ENCODE measurements at places on chromosomes 1 and 21. TPM values are rescaled to one million over a fixed set of nuclear protein-coding genes. Genes with fewer than 3 reads are reported as not detected.
A peak's percentile ranks its signal among the peaks of the same experiment; 100 is the strongest.

GRCh38 chr1:245484176-245484575, 329.4 kb downstream of the KIF26B start:
- DNase-seq, result no peak

Gene SPATA46
- total RNA-seq, result not detected

- no peak for DNase-seq
Observed at GRCh38 chr1:205243350-205244191, 15.8 kb downstream of the TMCC2 start.

Gene S100A7A
- total RNA-seq, result not detected

GRCh38 chr1:24659993-24660665, 17.0 kb downstream of the SRRM1 start:
- DNase-seq, result no peak

- peak; percentile 37 for DNase-seq
Observed at GRCh38 chr1:114524944-114525343, 13.9 kb upstream of the TRIM33 start.

Gene TNFAIP8L2
- total RNA-seq, result 6.3 TPM

Gene SOX13
- 55.2 TPM for total RNA-seq

Gene MATN1
- total RNA-seq, result 0.13 TPM

Gene COL11A1
- 0.35 TPM for total RNA-seq

- DNase-seq, result peak; percentile 56
Observed at GRCh38 chr1:206555473-206555935, 48.2 kb downstream of the RASSF5 start.

- DNase-seq, result peak; percentile 50
Observed at GRCh38 chr1:1171546-1172340, 1.9 kb upstream of the TTLL10 start.

Gene RASSF5
- total RNA-seq, result 18.8 TPM

GRCh38 chr1:186849826-186850225, 21.1 kb downstream of the PLA2G4A start:
- DNase-seq, result no peak

Gene HEYL
- total RNA-seq, result 32.8 TPM

GRCh38 chr1:217673387-217673786, 42.2 kb downstream of the SPATA17 start:
- no peak for DNase-seq

GRCh38 chr1:206953626-206954025, 7.4 kb upstream of the PIGR start:
- DNase-seq, result no peak

- DNase-seq, result no peak
Observed at GRCh38 chr1:231335663-231336602, 1.7 kb downstream of the EXOC8 start.

Gene TRIM67
- not detected for total RNA-seq

Gene KRTAP7-1
- not detected for total RNA-seq

- no peak for DNase-seq
Observed at GRCh38 chr1:152392909-152393308, 21.2 kb downstream of the CRNN start.

GRCh38 chr1:109255678-109256077, 6.3 kb downstream of the CELSR2 start:
- no peak for DNase-seq

Gene SLC1A7
- total RNA-seq, result not detected

Gene TCEA3
- total RNA-seq, result 46.3 TPM

Gene RNPEP
- 54.6 TPM for total RNA-seq

- DNase-seq, result no peak
Observed at GRCh38 chr1:216804111-216804510, 80.9 kb upstream of the ESRRG start.

Gene HEATR1
- 34.4 TPM for total RNA-seq

DNA sequence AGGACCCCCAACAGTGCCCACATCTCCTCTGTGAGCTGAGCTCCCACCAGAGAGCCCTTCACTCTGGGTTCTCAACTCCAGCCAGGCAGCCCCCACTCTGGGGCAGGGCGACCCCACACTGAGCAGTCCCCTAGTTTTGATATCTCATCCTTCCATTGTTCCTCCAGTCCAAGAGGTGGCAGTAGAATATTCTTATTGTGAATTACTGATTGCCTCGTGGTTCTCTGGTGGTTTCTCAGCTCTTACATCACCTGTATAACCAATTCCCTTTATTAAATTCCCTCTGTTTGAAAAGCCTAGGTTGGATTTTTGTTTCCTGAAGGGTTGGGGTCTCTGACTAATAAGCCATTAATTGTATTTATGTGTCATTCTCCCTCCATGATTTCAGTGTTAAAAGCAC, 407.5 kb downstream of the SETD4 start:
- no peak for DNase-seq

DNA sequence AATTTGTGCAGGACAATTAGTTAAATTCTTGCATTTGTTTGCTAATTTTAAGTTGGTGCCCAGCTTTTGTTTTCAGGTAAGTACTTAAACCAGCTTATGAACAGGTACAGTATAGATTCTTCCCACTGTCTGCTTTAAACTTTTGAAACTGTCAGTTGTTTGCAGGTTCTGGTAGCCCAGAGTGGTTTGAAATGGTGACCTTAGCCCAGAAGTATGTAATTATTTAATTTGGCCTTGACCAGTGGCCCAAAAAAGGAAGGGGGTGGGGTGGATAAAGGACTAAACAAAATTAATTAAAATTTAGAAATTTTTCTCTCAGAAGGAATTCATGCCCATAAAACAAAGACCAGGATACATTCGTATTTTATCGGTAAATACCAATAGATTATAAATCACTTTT, 69.0 kb downstream of the PTBP2 start:
- no peak for DNase-seq

Gene GPR37L1
- total RNA-seq, result 0.13 TPM
